Activated CD8-positive, alpha-beta memory T cell treated with anti-CD3 and anti-CD28 coated beads, Interleukin-2, amount 10 ng/mL, durations not matched to agents 7 days and 5 days (primary cell): ENCODE measurements at places on chromosomes 3 and 15. TPM values are rescaled to one million over a fixed set of nuclear protein-coding genes. Genes with fewer than 3 reads are reported as not detected.

Gene CYP8B1
- not detected for total RNA-seq

Gene AP3B2
- total RNA-seq, result not detected

Gene CELSR3
- 24.0 TPM for total RNA-seq

Gene DUOXA1
- not detected for total RNA-seq

Gene UROC1
- not detected for total RNA-seq

Gene SUCNR1
- total RNA-seq, result not detected

Gene TJP1
- total RNA-seq, result not detected

Gene SLC22A13
- 1.1 TPM for total RNA-seq

Gene CYP1A1
- total RNA-seq, result 2.8 TPM

Gene ERC2
- not detected for total RNA-seq

Gene HTR3E
- total RNA-seq, result not detected

DNA sequence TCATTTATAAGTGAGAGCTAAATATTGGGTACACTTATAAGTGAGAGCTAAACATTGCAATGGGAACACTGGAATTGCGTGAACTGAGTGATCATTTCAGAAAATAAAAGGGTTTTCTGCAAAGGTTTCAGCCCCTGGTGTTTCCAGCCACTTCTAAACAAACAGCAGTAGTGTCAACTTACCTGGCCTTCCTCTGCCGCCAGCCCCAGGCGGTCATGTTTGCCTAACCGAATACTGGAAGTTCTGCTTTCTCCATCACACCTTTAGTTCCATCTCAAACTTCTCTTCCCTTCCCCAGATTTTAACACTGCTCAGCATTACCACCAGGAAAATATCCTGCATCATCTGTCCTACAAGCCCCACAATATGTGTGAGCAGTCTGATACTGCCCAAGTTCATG is 58.6 kb downstream of the MRPL3 start:
- no peaks in the 10 kb centered on the region for H3K4me1 ChIP-seq
- H3K27ac ChIP-seq, result no peak overlapping the region
- H3K4me3 ChIP-seq, result no peak overlapping the region
- H3K36me3 ChIP-seq, result peaks cover 1% of the 10 kb centered on the region
- no peak for DNase-seq
- peaks cover 3% of the 10 kb centered on the region for H3K27me3 ChIP-seq

DNA sequence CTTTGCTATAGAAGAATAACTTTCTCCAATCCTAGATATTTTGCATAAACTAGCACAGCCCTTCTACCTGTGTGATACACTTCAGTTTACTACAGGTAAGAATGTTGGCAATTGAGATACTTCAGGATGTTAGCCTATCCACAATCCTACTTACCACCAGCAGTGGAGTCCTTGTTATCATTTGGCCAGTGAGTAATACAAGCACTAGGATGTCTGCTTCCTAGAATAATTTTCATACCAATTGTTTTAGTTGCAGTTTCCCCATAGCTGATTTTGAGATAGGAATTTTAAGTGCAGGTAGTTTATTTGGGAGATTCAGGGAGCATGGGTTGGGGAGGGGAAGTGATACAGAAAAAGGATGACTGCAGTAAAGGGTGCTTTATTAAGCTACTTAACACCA is 147.2 kb downstream of the EPHA6 start:
- no peaks in the 10 kb centered on the region for H3K36me3 ChIP-seq
- DNase-seq, result no peak
- no peak overlapping the region for H3K4me3 ChIP-seq
- no peaks in the 10 kb centered on the region for H3K4me1 ChIP-seq
- no peaks in the 10 kb centered on the region for H3K27me3 ChIP-seq

- H3K4me3 ChIP-seq, result no peak overlapping the region
- no peaks in the 10 kb centered on the region for H3K4me1 ChIP-seq
- no peaks in the 10 kb centered on the region for H3K27me3 ChIP-seq
- H3K36me3 ChIP-seq, result no peaks in the 10 kb centered on the region
These were observed 613.8 kb downstream of the DIPK2A start for GRCh38 chr3:144585408-144585807.

GRCh38 chr3:81823882-81824395 is 62.5 kb upstream of the GBE1 start:
- no peak for DNase-seq
- no peak overlapping the region for H3K27ac ChIP-seq
- no peaks in the 10 kb centered on the region for H3K36me3 ChIP-seq
- no peaks in the 10 kb centered on the region for H3K4me1 ChIP-seq

GRCh38 chr15:35194296-35194695 is 109.2 kb upstream of the NANOGP8 start:
- no peak overlapping the region for H3K4me3 ChIP-seq
- H3K27ac ChIP-seq, result no peak overlapping the region
- no peaks in the 10 kb centered on the region for H3K4me1 ChIP-seq
- no peaks in the 10 kb centered on the region for H3K36me3 ChIP-seq

GRCh38 chr15:82146990-82147461 is 101.2 kb upstream of the MEX3B start:
- no peaks in the 10 kb centered on the region for H3K4me1 ChIP-seq
- DNase-seq, result no peak
- H3K4me3 ChIP-seq, result no peak overlapping the region
- no peak overlapping the region for H3K27ac ChIP-seq

DNA sequence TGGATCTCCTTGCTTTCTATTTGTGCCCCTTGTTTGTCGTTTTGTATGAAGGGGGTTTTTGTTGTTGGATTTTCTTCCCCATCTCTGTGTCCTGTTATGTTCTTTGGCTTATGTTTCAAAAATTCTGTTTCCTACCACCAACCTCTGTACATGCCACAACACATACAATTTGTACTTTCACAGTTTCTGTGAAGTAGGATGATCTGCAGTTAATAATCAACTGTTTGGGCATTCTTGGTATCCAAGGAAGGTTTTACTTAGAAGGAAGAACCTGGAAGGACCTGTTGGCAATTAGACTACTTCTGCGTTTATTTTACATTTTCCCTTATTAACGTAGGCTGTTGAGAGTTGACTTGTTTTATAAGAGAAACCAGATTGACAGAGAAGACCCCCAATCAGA is 8.3 kb downstream of the SETD5 start:
- no peaks in the 10 kb centered on the region for H3K27me3 ChIP-seq
- peaks cover 57% of the 10 kb centered on the region for H3K4me1 ChIP-seq
- DNase-seq, result no peak
- H3K4me3 ChIP-seq, result no peak overlapping the region
- peaks cover 25% of the 10 kb centered on the region for H3K36me3 ChIP-seq
- H3K27ac ChIP-seq, result no peak overlapping the region

GRCh38 chr15:92149465-92149864 is 244.2 kb upstream of the ST8SIA2 start:
- no peaks in the 10 kb centered on the region for H3K4me1 ChIP-seq
- H3K4me3 ChIP-seq, result no peak overlapping the region
- no peak overlapping the region for H3K27ac ChIP-seq

DNA sequence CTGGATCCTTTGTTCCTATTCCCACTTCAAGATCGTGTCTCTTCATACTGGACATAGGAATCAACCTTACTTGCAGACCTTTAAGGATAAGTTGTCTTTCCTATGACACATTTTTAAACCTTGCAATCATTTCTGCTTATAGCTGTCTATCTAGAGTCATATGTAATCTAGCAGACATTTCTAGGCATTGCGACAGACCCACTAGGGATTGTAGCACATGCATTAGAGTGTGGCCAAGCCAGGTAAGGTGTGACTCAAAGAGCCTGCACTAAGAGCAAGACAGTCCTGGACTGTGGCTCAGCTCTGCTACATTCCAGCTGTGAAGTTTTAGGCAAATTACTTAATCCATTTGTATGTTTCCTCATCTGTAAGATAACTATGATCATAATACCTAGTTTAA is 38.8 kb upstream of the BFSP2 start:
- no peaks in the 10 kb centered on the region for H3K36me3 ChIP-seq
- no peak for DNase-seq
- H3K4me1 ChIP-seq, result peaks cover 12% of the 10 kb centered on the region
- H3K27ac ChIP-seq, result no peak overlapping the region
- no peak overlapping the region for H3K4me3 ChIP-seq

GRCh38 chr15:73716417-73716816 is 32.2 kb downstream of the CD276 start:
- H3K27ac ChIP-seq, result no peak overlapping the region
- no peak for DNase-seq
- no peaks in the 10 kb centered on the region for H3K4me1 ChIP-seq
- H3K4me3 ChIP-seq, result no peak overlapping the region
- no peaks in the 10 kb centered on the region for H3K36me3 ChIP-seq

DNA sequence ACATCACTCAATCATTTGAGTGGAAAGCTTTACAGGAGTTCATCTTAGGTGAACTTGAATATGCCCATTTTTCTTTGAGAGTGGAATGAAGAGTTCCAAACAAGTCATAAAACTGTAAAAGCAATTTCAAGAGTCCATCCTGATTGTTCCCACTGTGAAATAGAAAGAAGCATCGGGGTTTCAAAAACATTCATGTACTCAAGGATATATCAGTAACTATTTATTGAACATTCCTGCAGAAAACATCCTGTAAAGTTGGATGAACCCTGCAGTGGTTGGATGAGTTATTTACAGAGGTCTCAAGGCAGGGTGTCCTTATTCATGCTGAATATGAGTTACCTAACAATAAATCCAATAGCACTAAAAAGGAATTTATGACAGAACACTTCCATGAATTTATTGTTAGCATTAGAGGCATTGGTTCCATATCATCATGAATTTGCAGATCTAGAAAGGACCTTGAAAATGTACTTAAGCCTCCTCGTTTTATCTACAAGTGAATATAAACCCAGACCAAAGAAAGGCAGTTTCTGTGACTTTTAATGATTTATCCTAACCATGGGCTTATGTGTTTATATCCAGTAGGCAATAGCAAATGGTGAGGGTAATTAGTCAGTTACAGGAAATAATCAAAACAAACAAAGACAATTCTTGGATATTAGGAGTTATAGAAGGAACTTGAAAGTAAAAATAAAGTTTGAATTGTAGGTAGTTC is 361.9 kb upstream of the KCNMB2 start:
- H3K4me1 ChIP-seq, result no peaks in the 10 kb centered on the region
- H3K4me3 ChIP-seq, result no peak overlapping the region
- no peak for DNase-seq
- no peak overlapping the region for H3K27ac ChIP-seq
- peaks cover 3% of the 10 kb centered on the region for H3K27me3 ChIP-seq
- H3K36me3 ChIP-seq, result no peaks in the 10 kb centered on the region

DNA sequence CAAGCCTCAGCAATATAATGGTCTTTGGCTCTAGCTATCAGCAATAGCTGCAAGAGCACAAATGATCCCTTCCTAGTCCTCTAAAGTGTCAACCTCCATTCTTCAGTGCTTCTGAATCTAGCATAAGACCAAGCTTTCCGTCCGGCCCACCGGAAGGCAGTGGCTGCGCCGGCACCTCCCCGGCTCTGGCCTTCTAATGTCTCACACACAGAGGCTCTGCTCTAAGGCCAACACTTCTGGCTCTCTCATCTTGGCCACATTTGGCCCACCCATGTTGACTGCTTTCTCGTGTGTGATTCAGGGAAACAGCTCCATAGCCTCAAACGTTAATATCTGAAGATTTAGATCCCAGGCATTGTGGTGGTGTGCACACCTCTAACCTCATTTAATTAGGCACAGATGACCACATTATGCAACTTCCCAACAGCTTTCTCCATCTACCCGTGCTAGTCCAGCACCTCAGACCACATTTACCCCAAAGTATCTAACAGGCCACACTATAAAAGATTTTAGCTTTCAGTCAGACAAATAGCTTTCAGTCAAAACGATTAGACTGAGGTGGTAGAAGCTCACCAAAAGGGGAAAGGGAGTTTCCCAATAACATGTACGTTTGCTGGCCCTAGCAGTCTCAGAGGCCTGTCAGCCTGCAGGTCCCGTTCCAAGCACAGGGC is 19.3 kb downstream of the SLC51A start:
- no peak overlapping the region for H3K27ac ChIP-seq
- H3K4me3 ChIP-seq, result no peak overlapping the region
- peaks cover 23% of the 10 kb centered on the region for H3K4me1 ChIP-seq
- H3K36me3 ChIP-seq, result peaks cover 13% of the 10 kb centered on the region
- no peaks in the 10 kb centered on the region for H3K27me3 ChIP-seq

DNA sequence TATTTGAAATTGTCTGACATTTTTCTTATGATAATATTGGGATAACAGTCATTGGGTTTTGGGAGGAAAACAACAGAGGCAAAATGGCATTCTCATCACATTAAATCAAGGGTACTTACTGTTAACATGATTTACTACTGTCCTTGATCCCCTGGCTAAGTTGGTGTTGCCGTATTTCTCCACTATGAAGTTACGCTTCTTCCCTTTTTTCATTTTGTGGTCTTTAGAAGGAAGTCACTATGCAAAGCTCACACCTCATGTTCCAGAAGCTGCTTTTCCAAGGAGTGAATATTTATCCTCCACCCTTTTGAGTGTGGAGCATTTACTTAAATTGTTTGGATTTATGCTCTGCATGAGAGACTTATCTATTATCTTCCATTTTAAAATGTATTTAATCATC is 63.7 kb downstream of the ALCAM start:
- peaks cover 3% of the 10 kb centered on the region for H3K4me1 ChIP-seq
- no peaks in the 10 kb centered on the region for H3K36me3 ChIP-seq
- no peak overlapping the region for H3K27ac ChIP-seq
- no peak for DNase-seq
- H3K4me3 ChIP-seq, result no peak overlapping the region

GRCh38 chr3:126848991-126849390 is 133.9 kb upstream of the PLXNA1 start:
- no peaks in the 10 kb centered on the region for H3K36me3 ChIP-seq
- H3K4me3 ChIP-seq, result no peak overlapping the region
- DNase-seq, result peak; percentile 21
- H3K27me3 ChIP-seq, result no peaks in the 10 kb centered on the region
- no peak overlapping the region for H3K27ac ChIP-seq
- no peaks in the 10 kb centered on the region for H3K4me1 ChIP-seq

GRCh38 chr3:186308549-186308948 is 53.5 kb downstream of the DGKG start:
- no peak overlapping the region for H3K4me3 ChIP-seq
- no peaks in the 10 kb centered on the region for H3K36me3 ChIP-seq
- H3K4me1 ChIP-seq, result no peaks in the 10 kb centered on the region
- peaks cover 6% of the 10 kb centered on the region for H3K27me3 ChIP-seq

- H3K36me3 ChIP-seq, result no peaks in the 10 kb centered on the region
- H3K27me3 ChIP-seq, result peaks cover 42% of the 10 kb centered on the region
- peaks cover 25% of the 10 kb centered on the region for H3K4me1 ChIP-seq
- no peak overlapping the region for H3K27ac ChIP-seq
- no peak overlapping the region for H3K4me3 ChIP-seq
These were observed 19.4 kb downstream of the RPLP1 start for GRCh38 chr15:69472046-69472445.

- no peak for DNase-seq
- H3K4me1 ChIP-seq, result no peaks in the 10 kb centered on the region
- no peaks in the 10 kb centered on the region for H3K36me3 ChIP-seq
- no peak overlapping the region for H3K4me3 ChIP-seq
- no peaks in the 10 kb centered on the region for H3K27me3 ChIP-seq
These were observed 147.5 kb downstream of the CTNNB1 start for GRCh38 chr3:41346698-41347270.

GRCh38 chr15:75359537-75360250 is 8.7 kb downstream of the MAN2C1 start:
- no peak for DNase-seq
- H3K4me3 ChIP-seq, result no peak overlapping the region
- no peaks in the 10 kb centered on the region for H3K4me1 ChIP-seq
- H3K36me3 ChIP-seq, result peaks cover 2% of the 10 kb centered on the region
- H3K27me3 ChIP-seq, result no peaks in the 10 kb centered on the region

- H3K4me1 ChIP-seq, result peaks cover 84% of the 10 kb centered on the region
- no peak overlapping the region for H3K4me3 ChIP-seq
- H3K27me3 ChIP-seq, result no peaks in the 10 kb centered on the region
- H3K36me3 ChIP-seq, result peaks cover 22% of the 10 kb centered on the region
- DNase-seq, result no peak
- peak overlapping the region; percentile 92 for H3K27ac ChIP-seq
These were observed 56.5 kb downstream of the SMAD3 start for GRCh38 chr15:67121644-67122605.
